Spleen (tissue), 13 donors: ENCODE measurements at places on chromosomes 7 and 10. TPM values are rescaled to one million over a fixed set of nuclear protein-coding genes. Genes with fewer than 3 reads are reported as not detected.

ASB10 gene
- not detected for total RNA-seq

FEZF1 gene
- not detected for total RNA-seq

PIP gene
- not detected for total RNA-seq

AKR1C8 gene
- 0.26 TPM for total RNA-seq

GPR15LG gene
- total RNA-seq, result not detected

GDF10 gene
- 0.30 TPM for total RNA-seq

RABGEF1 gene
- 27.3 TPM for total RNA-seq

HDAC9 gene
- total RNA-seq, result 100 TPM

NEUROD6 gene
- total RNA-seq, result not detected

LIPN gene
- 7.1 TPM for total RNA-seq

DNA sequence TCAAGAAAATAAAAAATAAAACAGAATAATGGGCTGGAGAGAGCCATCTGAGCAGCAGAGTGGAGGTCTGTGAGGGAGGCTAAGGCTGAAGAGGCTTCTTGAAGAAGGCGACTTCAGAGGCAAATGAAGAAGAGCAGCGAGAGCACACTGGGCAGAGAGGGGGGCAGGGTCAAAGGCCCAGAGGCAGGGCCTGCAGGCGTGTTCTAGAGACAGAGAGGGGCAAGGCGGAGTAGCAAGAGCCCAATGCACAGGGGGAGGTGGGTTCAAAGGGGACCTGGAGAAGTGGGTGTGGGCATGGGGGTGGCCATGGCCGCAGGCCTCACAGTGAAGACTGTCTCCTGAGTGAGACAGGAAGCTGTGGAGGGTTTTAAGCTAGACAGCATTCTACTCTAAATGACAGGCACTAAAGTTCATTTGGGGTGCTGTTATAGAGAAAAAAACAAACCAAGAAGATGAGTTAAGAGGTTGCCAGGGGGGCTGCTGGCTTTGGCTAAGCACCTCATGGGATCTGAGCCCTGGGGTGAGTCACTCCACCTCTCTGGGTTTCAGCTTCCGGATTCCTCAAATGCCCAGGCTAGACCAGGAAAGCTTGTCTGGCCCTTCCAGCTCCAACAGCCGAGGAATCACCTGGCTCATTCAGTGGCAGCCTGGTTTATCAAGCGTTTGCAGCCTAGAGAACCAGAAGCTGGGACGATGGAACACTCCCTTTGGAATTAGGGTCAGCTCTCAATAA, 81.7 kb downstream of the DLG5 start:
- DNase-seq, result peak; percentile 56

DNA sequence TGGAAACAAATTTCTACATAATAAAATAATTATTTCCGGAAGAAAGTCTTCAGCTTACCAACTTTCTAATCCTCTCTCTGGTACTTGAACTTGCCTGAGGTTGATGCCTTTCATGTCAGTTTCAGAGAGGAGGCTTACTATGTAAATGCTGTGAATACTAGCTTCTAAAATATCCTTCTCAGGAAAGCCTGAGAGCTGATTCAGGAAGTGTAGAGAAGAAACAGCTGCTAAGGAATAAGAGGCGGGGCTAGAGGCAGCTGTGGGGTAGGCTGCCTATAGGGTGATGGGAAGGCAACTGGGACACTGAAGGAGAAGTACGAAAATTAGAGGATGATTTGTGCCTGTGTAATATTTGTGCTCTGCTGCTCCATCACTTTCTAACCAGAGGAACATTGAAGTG, 69.3 kb downstream of the AVL9 start:
- no peak for DNase-seq

DNA sequence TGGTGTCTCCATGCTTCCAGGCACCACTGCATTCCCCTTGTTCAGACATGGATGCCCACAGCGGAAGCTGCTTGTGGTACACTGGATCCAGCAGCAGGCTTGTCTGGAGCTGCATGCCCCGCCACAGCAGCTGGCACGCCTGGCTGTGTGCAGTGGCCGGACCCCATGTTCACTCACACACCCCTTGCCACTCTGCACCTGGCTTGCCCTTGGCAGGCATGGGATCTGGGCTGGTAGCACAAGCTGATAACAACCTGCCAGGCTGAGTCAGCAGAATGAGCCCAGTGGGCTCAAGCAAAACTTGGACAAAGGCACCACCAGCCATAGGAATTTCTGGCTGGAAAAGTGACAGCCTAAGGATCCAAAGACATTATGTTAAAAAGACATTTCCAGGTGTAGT, 91.8 kb upstream of the TMEM168 start:
- DNase-seq, result peak; percentile 79

DNA sequence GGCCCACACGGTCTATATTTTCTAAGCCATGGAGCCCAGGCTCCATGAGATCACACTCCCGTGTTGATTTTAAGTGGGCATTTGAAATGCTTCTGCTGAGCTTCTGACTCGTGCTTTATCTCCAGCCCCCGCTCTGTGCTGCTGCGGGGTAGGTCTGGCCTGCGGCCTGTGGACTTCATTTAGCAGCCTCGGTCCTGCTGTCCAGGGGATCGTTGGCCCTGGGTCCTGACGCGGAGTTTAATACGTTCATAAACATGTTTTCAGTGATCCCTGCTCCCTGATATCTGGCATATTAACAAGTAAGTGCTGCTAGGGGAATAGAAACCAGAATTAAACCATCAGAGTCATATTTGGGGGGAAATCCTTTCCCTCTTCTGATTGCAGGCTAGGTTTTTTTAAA, 540.3 kb upstream of the MGMT start:
- no peak for DNase-seq

- DNase-seq, result no peak
Measured at GRCh38 chr7:105389088-105389650, 448 bp upstream of the SRPK2 start.

DNA sequence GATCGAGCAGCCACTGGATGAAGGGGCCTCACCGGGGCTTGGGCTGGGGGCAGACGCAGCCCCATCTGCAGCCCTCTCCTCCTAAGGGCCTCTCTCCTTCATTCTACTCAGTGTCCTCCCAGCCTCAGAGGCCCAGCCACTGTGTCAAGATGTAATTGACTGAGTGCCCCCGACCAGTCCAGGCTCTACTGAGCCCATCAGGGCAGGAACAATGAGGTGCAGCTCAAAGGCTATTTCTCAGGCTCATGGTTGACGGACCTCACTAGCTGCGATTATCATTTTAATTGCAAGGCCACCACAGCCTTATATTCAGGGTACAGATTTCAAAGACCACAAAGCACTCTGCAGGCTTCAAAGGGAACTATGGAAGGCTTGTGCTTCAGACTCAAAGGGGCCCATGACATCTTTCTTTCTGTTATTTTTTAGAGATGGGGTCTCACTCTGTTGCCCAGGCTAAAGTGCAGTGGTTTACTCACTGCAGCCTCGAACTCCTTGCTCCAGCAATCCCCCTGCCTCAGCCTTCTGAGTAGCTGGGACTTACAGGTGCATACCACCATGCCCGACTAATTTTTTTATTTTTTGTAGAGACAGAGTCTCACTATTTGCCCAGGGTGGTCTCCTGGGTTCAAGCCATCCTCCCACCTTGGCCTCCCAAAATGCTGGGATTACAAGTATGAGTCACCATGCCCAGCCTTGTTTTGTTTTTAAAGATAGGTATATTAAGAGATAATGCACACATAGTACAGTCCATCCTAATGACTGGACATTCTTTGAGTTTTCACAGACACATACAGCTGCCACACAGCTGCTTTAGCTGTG, 23.7 kb downstream of the SLC29A3 start:
- DNase-seq, result no peak

GRCh38 chr7:18831943-18832342, 285.5 kb downstream of the TWIST1 start:
- no peak for DNase-seq

- DNase-seq, result no peak
Measured at GRCh38 chr10:9357471-9357870, 1303.0 kb downstream of the GATA3 start.

GRCh38 chr10:48442809-48443177, 136.3 kb downstream of the MAPK8 start:
- DNase-seq, result peak; percentile 51

DNA sequence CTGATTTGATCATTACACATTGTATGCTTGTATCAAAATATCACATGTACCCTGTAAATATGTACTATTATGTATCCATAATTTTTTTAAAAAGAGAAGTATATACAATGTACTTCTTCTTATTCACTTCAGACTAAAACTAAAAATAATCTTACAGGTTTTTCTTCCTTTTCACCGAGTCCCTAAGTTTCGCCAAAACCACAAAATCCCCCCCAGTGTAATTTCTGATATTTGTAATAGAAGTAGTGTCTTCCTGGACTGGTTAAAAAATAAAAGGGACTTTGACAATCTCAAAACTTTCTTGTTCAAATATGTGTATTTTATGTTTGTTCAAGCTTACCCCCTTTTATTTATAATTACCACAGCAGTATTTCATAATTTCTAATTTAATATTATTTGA, 23.9 kb downstream of the EPC1 start:
- no peak for DNase-seq

- DNase-seq, result no peak
Measured at GRCh38 chr10:112815269-112816032, 134.6 kb upstream of the TCF7L2 start.

DNA sequence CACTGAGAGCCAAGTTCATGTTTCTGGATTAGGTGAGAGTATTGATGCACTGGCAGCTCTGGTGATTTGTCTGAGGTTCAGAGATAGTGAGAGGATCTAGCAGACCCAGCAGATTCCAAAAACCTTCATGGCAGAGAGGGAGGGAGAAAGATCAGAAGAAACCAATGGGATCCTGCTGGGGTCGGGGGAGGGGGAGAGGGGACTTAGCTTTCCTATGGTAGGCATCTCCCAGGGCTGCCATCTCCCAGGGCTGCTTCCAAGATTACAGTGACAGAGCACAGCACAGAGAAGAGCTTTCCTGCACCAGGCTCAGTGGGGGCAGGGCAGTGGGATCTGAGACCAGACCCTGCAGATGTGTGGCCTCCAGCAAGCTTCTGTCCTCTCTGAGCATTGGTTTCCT, 76.8 kb upstream of the GDF10 start:
- DNase-seq, result no peak

- DNase-seq, result no peak
Measured at GRCh38 chr10:29804025-29804852, 169.5 kb upstream of the SVIL start.

DNA sequence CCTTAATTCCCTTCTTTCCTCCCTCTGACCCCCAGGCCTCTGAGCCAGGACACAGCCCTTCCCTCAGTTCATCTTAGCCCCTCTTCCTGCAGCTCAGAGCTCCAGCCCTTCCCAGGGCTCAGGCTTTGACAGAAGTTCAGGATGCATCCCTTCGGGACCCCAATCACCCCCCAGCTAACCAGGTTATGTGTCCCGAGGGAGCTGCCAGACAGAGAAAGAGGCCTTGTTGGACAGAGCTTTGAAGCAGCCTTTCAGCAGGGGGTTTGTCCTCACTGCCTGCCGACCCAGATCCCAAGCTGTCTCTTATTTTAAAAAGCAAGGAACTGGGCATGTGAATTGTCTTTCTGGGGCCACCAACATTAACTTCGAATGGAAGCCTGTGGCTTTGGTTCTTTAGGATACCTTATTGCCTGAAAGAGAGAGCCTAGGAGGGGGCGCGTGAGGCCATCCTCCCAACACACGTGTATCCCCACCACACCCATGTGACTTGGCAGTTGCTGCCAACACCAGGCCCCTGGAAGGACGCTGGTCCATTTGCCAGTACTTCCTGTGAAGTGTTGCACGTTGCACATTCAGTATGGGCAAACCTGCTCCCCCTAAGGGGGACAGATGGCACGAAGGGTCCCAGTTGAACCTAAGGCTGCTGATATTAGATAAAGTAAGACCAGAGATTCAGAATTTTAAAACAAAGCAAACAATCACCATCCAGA, 858 bp downstream of the CCDC136 start:
- no peak for DNase-seq

DNA sequence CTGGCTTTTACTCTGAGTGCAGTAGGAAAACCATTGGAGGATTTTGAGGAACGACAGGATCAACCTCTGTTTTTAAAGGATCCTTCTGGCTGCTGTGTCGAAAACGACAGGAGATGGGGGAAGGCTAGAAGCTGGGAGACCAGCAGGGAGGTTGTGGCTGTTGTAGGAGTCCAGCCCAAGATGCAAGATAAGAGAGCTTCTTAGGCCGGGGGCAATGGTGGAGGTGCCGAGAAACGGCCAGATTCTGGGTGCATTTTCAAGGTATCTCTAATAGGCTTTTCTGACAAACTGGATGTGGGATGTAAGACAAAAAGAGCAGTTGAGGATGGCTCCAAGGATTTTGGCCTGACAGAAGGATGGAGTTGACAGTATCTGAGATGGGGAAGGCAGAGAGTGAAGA, 10.3 kb upstream of the PVRIG start:
- DNase-seq, result peak; percentile 13

DNA sequence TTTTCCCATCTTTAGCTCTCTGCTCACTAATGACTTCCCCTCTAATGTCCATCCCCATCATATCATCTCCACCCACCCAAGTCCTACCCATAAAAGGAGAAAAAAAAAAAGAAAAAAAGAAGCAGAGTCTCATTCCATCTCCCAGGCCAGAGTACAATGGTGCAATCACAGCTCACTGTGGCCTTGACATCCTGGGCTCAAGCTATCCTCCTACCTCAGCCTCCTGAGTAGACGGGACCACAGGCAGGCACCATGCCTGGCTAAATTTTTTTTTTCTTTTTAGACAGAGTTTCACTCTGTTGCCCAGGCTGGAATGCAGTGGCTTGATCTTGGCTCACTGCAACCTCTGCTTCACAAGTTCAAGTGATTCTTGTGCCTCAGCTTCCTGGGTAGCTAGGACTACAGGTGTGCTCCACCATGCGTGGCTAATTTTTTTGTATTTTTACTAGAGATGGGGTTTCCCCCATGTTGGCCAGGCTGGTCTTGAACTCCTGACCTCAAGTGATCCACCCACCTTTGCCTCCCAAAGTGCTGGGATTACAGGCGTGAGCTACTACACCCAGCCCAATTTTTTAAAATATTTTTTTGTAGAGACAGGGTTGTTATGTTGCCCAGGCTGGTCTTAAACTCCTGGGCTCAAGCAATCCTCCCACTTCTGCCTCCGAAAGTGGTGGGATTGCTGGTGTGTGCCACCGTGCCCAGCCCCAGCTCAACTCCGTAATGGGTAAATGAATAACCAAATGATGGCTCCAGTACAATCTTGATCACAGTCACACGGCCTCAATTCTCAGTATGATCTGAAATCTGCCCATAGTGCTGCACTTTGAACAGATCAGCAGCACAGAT, 24.6 kb upstream of the SGMS1 start:
- no peak for DNase-seq

GRCh38 chr10:78366663-78367411, 333.2 kb downstream of the RPS24 start:
- peak; percentile 73 for DNase-seq

GRCh38 chr7:37342688-37343471, 105.8 kb downstream of the ELMO1 start:
- DNase-seq, result peak; percentile 90

GRCh38 chr7:114663502-114663901, 248.9 kb downstream of the FOXP2 start:
- DNase-seq, result no peak

DNA sequence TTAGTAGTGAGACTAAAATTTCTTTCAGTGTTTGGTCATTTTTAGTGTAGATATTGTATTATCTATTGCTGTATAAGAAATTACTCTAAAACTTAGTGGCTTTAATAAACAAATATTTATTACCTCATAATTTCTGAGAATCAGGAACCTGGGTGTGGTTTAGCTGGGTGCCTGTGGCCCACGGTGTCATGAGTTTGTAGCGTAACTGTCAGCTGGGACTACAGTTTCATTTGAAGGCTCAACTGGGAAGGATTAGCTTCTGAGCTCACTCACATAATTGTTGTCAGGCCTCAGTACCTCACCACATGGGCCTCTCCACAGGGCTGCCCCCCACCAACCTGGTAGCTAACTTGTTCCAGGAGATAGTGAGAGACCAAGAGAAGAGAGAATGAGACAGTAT, 98.5 kb downstream of the SRI start:
- no peak for DNase-seq

- DNase-seq, result no peak
Measured at GRCh38 chr7:149562602-149563001, 65.0 kb upstream of the ZNF746 start.
